Natural killer cell (primary cell): ENCODE measurements at places on chromosomes 1 and 21. TPM values are rescaled to one million over a fixed set of nuclear protein-coding genes. Genes with fewer than 3 reads are reported as not detected.

PLA2G2A gene
- total RNA-seq: not detected

TPTE gene
- total RNA-seq: not detected

SPRR4 gene
- not detected for total RNA-seq

LYPD8 gene
- not detected for total RNA-seq

DFFB gene
- total RNA-seq: 18.5 TPM

DMBX1 gene
- total RNA-seq: not detected

OR14K1 gene
- not detected for total RNA-seq

DYNLT5 gene
- 0.35 TPM for total RNA-seq

TMEM125 gene
- not detected for total RNA-seq

PBX1 gene
- total RNA-seq: 3.5 TPM

HFM1 gene
- total RNA-seq: not detected
